Bronchial smooth muscle cell (primary cell): ENCODE measurements at places on chromosomes 3 and 15. TPM values are rescaled to one million over a fixed set of nuclear protein-coding genes. Genes with fewer than 3 reads are reported as not detected.

Gene LZTFL1
- total RNA-seq = 10.7 and 12.5 TPM in 2 replicates

Gene VILL
- total RNA-seq = 8.7 and 12.0 TPM in 2 replicates

Gene ZPLD1
- total RNA-seq = under 0.01 TPM in 2 replicates

Gene SMARCC1
- total RNA-seq = 22.4 and 24.6 TPM in 2 replicates

Gene POPDC2
- total RNA-seq = under 0.01 and 0.26 TPM in 2 replicates

Gene LRRC34
- 0.86 and 1.7 TPM in 2 replicates for total RNA-seq

Gene ACVR2B
- total RNA-seq = 0.95 and 1.7 TPM in 2 replicates

Gene CEP63
- 16.1 and 25.4 TPM in 2 replicates for total RNA-seq

Gene SLC2A2
- total RNA-seq = not detected in 2 replicates

Gene PPCDC
- total RNA-seq = 3.1 and 5.0 TPM in 2 replicates
